GM04504 (cell line): ENCODE measurements at places on chromosomes 2 and 18.

DNA sequence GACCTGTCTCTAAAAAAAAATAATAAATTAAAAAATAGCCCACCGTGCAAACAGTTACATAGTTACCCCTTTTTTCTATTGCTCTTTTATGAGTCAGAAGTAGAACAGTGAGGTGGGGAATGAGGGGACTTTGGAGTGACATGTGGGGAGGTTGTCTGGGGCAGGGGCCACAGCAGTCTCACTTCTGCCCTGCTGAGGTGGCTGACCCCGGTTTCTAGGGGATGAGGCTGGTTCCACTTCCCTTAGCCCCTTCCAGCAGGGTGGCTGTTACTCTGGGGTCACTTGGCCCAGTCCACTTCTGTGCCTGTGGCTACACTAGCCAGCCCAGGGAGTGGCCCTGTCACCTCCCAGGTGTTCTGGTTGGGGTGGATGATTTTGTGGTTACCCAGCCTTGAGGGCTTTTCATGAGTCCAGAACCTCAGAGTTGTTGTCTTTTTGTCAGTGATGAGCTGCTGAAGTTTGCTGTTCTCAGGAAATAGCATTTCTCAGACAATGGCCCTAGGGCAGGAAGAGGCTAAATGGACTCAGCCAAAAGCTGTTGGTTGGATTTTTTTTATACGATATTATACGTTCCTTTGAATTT, 28.0 kb upstream of the SCLY start:
- DNase-seq: no peak

- DNase-seq: no peak
These were observed 32.8 kb downstream of the RAPGEF4 start for GRCh38 chr2:172768401-172768800.

DNA sequence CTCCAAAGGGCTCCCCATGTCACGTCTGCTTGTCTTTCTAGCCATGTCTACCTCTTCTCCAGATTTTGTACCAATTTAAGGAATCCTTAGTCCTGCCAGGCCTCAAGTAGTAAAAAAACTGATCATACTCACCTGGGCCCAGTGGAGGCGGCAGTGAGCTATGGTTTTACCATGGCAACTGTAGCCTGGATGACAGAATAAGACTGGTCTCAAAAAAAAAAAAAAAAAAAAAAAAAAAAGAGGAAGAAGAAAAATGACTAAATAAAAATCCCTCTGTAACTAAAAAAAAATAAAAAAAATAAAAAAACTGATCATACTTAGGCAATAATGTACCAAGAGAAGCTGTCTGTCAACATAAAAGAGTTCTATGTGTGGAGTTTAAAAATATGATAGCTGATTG, 221.6 kb downstream of the NR4A2 start:
- DNase-seq: no peak

DNA sequence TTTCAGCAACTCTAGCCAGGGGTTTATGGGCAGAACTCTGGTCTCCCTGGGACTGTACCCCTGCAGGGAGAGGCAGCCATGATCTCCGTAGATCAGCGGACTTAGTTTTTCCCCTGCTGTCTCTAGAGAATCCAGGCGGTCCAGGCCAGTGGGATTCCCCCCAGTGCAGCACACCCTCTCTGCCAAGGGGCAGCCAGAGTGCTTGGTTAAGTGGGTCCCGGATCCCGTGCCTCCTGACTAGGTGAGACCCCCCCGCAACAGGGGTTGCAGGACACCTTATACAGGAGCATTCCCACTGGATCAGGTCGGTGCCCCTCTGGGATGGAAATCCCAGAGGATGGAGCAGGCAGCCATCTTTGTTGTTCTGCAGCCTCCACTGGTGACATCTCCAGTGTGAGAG, 33.0 kb downstream of the WDPCP start:
- DNase-seq: no peak

- no peak for DNase-seq
These were observed 192.2 kb downstream of the TTC32 start for GRCh38 chr2:19709553-19709952.

- DNase-seq: peak; percentile 79
These were observed 23.6 kb downstream of the ANKRD44 start for GRCh38 chr2:197286805-197287595.

DNA sequence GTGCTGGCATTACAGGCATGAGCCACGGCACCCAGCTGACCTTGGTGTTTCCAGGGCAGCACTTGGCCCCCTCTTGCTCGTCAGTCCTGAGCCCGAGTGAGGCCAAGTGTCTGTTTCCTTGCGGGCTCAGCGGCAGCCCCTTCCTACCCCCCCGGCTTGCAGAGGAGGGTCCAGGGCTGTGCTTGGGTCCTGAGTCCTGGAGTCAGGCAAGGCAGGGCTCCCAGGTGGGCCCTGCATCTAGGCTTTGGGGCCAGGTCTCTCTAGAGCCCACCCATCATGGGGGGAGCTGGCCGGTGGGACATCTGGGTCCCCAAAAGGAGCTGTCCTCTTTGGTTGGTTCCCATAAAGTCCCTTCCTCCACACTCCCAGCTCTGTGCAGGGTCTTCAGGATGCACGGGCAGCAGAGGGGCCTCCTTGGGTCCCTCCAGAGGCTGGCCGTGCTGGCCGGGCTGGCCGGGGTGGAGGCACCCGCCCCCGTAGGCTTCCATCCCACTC, 63.7 kb upstream of the HPCAL1 start:
- DNase-seq: no peak
